ENCODE measurements at places on chromosomes 11 and 22.
A peak's percentile ranks its signal among the peaks of the same experiment; 100 is the strongest.

- DNase-seq = no peak
These were observed 95.6 kb upstream of the ARHGAP20 start for GRCh38 chr11:110807801-110808200.

- DNase-seq = peak; percentile 94
These were observed 11.1 kb upstream of the MYH9 start for GRCh38 chr22:36398601-36399471.

DNA sequence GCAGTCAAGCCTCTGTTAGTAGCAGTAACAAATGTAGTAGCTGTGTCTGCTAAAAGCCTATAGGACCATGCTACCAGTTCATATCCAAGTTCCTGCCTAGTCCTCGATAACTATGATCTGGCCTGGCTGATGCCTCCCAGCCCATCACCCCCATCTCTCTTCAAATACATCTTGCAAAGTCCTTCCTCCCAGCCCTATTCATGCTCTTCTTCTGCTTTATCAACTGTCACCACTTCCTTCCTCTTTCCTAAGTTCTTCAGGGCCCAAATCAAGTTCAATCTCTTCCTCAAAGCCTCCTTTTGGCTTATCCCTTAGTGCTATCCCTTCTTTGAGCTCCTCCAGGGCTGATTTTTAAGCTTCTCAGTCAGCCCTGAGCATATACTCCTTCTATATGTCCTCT is 150.9 kb upstream of the THY1 start:
- DNase-seq = no peak

DNA sequence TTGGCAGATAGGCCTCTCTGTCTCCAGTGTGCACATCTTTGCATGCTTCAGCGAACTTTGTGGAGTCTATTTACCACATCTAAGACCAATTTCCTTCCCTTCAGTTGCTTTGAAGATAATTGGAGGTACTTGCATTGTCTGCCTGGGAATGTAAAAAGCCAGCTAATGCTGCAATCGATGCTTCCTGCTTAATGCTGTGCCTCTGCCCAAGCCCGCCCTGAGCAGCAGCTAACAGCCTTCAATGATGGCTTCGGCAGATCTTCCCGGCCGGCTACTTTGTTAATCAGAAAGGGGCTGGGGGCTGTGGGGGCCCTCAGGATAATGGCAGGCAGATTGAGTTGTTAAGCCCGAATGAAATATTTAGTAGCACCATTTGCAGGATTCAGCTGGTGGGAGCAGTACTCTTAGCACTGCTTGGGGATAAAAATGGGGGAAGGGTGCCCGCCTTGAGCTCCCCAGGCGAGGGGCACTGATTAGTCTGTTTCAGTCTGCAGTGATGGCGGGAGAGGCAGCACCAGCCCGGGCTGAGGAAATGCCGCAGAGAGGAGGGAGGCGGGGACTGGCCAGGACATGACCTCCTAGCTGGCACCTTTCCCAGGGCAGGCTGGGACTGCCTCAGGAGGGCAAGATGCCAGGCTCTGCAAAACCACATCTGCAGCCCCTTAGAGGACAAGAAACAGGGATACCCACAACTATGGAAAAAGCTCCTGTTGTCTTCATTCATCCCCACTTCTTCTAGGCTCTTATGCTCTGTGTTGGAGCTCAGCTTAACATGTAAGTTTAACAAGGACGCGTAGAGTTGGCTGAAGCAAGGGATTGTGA is 460.0 kb downstream of the BUD13 start:
- peak; percentile 28 for DNase-seq

DNA sequence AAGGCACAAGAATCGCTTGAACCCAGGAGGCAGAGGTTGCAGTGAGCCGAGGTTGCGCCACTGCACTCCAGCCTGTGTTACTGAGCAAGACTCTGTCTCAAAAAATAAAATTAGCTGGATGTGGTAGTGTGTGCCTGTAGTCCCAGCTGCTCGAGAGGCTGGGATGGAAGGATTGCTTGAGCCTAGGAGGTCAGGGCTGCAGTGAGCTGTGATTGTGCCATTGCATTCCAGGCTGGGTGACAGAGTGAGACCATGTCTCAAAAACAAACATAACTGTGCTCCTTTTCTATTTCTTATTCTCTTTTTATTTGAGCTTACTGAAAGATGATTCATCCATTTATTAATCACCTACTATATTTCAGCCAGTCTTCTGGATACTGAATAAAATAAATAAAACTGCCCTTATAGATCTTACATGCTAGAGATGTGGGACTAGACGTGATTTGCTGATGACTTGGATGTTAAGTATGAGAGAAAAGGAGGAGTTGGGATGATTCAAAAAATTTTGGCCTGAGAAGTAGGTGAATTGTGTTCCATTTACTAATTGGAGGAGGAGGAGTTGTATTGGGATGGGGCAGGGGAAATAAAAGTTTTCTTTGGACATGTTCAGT is 18.0 kb downstream of the PAAF1 start:
- peak; percentile 62 for DNase-seq

- no peak for DNase-seq
These were observed 13.8 kb upstream of the TFIP11 start for GRCh38 chr22:26525946-26526564.
